ENCODE measurements at places on chromosomes 13 and 19.

DNA sequence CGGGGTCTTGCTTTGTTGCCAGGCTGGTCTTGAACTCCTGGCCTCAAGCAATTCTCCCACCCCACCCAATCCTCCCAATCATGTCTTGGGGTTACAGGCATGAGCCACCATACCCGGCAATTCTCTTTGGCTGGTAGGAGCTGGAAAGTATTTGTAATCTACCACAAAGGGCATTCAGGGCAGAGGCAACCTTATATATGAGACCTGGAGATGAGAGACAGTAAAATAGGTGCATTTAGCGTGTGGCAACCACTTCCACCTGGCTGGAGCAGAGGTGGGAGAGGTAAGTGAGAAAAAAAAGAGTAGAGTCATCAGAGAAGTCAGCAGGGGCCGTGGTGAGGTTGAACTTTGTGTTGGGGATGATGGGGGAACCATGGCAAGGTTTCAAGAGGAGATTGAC, 36.8 kb downstream of the VAV1 start:
- DNase-seq: no peak

DNA sequence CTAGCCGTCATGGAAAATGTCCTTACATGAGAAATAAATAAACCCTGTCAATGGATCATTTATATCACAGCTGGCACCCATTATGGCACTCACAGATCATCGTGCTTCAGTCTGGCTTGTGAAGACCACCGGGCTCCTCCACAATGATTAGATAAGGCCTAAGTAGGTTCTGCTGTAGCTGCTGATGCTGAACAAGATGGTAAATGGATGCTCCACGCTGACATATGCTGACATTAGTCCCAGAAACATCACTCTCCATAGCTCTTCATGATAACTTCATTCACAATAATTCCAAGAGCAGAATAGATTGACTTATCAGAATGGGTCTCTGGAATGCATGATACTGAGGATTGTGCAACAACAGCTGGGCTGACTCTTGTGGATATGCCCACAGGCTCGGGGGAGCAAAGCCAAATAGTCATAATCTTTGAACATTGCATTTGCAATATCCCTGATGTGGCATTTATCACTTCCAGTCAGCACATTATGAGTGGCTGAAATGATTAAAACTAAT, 63.8 kb upstream of the RXFP2 start:
- no peak for DNase-seq

- DNase-seq: no peak
These were observed 18.6 kb downstream of the NALCN start for GRCh38 chr13:101397742-101398141.

- DNase-seq: peak; percentile 83
These were observed 13.7 kb upstream of the CREB3L3 start for GRCh38 chr19:4139614-4140236.

DNA sequence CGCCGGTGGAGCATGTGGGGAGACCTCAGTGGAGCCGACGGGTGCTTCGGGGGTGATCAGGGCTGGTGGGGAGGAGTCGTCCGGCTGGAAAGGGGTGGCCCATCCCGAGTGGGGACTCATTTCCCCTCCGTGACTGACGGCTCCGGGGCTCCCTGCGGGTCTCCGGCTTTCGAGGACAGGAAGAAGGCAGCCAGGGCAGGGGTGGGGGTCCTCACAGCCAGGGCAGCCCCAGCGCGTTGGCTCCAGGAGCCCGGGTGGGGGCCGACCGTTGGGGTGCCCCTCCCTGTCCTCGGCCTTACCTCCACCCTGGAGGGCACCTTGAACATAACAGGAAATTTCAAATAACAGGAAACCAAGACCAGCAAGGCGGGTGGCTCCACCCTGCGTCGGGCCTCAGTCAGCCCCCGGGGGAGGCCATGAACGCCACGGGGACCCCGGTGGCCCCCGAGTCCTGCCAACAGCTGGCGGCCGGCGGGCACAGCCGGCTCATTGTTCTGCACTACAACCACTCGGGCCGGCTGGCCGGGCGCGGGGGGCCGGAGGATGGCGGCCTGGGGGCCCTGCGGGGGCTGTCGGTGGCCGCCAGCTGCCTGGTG, at the start of gene S1PR4:
TSS of gene S1PR4 (plus strand) at position 393 of the 596 bp plus-strand sequence. CDS start at position 417, 24 bp downstream.
- DNase-seq: peak; percentile 86

GRCh38 chr13:109010912-109011311, 381.5 kb downstream of the MYO16 start:
- DNase-seq: no peak

DNA sequence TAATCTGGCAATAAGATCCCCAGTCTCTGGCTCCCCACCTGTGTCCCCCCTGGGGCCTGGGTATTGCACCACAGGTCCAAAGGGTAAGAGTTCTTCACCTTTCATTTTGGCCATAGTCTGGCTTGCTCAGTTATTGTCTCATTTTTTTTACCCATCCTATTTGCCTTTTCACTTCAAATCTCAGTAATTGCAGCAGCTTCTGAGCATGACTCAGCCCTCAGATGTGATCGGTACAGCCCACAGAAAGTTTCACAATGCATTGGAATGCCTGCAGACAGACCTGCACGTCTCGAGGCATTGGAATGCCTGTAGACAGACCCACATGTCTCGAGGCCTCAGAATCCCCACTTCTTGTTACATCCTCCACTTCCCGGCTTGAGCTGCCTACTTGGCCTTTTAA, 173.6 kb downstream of the NUFIP1 start:
- no peak for DNase-seq

DNA sequence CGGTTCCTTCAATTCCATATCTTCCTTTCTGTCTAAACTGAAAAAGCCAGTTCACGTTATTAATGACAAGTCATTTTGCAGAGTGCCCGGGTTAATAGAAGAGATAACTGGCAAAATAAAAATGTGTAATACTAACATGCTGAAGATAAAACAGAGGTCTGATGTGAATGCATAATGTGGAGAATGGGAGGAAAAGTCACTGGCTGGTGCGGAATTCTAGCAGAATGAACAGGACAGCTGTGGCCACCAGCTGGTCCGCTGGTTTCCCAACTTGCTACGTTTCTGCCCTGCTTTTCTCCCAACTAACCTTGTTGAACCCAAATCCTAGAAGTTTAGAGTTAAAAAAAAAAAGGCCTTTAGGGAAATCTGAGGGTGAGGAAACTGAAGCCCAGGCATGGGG, 42.4 kb downstream of the PCDH8 start:
- DNase-seq: no peak

- no peak for DNase-seq
These were observed 286.1 kb downstream of the SPRY2 start for GRCh38 chr13:80054806-80055205.

GRCh38 chr13:80010846-80011245, 330.1 kb downstream of the SPRY2 start:
- no peak for DNase-seq

GRCh38 chr19:54518844-54519243, 16.2 kb downstream of the LAIR2 start:
- DNase-seq: no peak

DNA sequence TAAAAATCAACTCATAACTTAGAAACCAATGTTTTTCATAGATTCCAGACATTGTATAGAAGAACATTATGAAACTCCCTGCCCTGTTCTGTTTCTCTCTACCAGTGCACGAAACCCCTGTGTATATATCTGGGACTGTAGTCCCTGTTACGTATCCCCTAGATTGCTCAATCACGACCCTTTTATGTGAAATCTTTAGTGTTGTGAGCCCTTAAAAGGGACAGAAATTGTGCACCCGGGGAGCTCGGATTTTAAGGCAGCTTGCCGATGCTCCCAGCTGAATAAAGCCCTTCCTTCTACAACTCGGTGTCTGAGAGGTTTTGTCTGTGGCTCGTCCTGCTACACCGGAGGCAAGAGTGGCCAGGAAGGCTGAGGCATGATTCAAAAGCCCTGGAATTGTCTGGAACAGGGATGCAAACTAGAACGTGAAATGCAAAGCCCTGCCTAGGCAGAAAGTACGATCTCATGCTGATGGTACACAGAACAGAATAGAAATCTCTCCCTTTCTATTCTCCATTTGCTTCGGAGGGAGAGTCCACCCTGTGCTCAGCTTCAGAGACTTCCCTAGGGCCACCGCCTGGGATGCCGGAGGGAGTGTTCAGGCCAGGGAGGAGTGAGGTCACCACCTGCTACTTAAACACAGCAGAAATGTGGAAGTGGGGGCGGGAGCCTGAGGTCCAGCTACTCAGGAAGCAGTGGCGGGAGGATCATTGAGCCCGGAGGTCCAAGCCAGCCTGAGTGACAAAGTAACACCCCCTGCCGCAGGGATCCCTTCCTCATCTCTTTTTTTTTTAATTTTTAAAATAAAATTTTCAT, 758 bp upstream of the ZNF888 start:
- no peak for DNase-seq

GRCh38 chr13:46487748-46488147, 65.2 kb upstream of the LRCH1 start:
- no peak for DNase-seq

DNA sequence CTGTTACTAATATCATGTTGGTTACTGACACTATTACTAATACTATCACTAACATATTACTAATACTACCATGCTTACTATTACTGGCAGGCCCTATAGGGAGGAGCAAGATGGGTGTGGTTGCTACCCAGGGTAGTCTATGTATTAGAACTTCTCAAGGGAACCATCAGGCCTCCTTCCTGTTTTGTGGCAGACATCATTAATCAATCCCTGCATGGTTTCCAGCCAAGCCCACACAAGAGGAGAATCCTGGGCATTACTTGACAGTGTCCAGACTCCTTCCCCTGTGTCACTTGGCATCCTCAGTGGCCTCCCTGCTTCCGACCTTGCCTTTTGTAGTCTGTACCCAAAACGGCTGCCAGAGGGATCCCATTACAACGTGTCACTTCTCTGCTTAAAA, 8.9 kb downstream of the HAS1 start:
- no peak for DNase-seq

DNA sequence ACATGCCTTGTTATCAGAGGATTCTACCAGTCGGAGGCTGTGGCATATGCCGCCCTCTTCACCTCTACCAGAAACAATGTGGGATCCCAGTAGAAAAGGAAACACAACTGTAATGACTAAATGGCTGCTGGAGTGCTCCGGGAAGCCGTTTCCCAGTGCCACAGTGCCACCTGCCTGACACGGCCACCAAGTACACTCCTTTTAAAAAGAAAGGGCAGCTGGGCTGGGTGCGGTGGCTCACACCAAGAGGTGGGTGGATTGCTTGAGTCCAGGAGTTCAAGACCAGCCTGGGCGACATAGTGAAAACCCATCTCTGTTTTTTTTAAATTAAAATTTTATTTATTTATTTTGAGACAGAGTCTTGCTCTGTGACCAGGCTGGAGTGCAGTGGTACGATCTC, 67.3 kb downstream of the TRPM4 start:
- DNase-seq: peak; percentile 77

DNA sequence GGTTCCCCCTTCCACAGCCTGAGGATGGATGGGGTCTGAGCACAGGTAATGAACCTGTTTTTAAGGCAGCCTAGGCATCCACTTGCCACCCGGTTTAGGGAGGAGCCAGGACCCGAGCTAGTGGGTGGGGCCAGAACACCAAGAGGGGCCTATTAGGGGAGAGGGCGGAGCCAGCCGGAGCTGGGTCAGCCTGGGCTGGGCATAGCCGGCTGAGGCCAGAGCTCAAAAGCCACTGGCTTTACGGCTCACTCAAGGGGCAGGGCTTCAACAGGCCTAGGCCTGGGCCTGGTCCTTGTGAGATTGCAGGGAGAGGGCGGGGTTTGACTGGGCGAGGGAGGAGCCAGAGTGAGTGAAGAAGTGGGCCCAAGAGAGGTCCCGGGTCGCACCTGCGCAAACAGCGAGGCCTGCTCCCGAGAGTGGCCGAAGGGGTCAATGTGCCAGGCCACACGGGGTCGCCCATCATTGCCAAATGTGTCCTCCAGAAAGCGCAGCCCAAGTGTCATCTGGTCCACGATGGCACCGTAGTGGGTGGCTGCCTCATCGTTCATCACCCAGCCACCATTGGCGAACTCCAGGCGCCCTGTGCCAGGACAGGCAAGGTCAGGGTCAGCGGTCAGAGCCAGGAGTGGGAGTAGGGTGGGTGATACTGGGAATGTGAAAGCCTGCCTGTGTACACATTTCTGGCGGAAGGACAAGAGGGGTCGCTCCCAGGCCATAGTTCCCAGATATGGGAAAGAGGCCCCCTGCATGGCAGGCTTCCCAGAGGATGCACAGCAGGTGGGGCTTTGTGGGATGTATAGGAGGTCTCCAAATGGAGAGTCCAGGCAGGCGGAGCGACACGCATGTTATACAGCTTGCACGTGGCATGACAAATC, 1.9 kb downstream of the MAN2B1 start:
- peak; percentile 47 for DNase-seq

DNA sequence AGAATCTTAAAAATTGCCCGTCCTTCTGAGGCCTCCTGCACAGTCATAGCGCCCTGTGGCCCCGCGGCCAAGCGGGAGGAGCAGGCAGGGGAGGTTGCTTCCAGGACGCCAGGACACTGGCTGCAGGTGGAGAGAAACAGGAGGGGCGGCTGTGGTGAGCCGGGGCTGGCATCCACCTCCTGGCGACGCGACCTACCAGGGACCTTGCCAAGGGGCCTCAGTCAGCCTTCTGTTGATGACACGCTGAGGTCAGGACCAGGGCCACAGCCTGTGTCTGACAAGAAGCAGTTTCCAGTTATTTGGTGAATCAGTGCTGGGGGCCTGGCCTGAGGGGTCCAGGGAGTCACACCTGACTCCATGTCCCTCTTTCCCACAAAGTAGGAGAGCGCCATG, 13.3 kb upstream of the MKNK2 start:
- DNase-seq: no peak

DNA sequence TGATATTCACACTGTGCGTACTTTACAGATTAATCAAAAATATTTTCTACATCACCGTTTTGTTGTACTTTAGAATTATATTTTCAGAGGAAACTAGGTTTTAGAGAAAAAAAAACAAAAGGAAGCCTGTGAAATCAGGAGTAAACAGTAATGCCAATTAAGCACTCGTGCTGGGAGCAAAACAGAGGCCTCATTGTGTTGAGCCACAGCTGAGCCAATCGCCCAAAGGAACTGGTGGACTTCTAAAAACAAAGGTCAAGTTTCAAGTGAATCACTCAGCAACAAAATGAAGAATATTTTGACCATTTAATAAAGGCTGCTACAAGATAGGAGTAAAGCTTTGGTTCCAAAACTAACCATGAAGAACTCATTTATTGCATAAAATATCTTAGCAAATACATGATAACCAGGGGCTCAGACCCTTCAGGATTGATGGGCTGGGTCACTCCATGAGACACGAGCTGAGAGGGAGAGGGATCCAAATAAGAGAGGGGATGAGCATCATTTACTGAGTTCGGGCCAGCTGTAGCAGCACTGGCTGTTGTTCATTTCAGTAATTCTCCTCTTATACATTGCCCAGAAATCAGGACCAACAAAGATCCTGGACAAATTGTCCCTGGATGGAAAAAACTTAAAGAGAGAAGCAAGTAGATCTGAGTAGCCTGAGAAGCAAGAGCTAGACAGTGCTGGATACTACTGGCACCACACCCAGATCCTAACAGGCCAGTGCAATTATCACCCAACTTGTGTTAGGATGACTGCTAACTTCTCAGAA, 8.3 kb upstream of the NALCN start:
- no peak for DNase-seq

All from NAMALWA (cell line).